Astrocyte (in vitro differentiated cells and primary cell): ENCODE measurements at places on chromosomes 6 and 20.

DNA sequence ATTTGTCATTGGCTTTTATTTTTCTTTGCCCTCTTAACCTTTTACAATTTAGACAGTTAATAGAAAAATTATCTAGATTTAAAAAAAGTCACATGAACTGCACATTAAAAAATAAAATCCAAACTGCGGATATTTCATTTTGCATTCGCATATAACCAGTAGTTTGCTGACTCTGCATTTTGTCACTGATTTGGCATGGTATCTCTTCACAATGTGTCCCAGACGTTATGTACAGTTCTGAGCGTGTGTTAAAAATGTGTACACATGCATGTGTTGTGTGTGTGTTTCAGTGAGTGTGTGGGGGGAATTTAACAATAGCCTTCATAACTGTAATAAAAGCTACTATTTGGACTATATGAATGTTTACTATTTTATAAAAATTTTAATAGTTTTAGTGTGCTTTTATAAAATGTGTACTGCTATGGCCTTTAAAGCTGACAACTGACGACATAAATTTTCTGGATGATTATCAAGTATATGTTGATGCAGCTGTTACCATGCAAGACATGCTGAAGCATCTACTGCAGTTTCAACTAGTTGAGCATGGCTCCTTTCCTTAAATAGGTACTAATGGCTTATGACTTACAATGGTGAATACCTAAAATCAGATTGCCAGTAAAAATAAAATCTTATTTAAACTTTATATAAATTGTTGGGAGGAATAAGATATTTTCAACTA lies 67.7 kb downstream of the HMGCLL1 start:
- DNase-seq = no peak
- H3K4me3 ChIP-seq = no peak overlapping the region
- no peaks in the 10 kb centered on the region for H3K36me3 ChIP-seq
- H3K27ac ChIP-seq = no peak overlapping the region
- H3K4me1 ChIP-seq = no peaks in the 10 kb centered on the region

GRCh38 chr20:17610566-17611289 lies 40.9 kb downstream of the DSTN start:
- DNase-seq = no peak
- no peaks in the 10 kb centered on the region for H3K27me3 ChIP-seq
- H3K27ac ChIP-seq = peak overlapping the region; percentile 4
- peaks cover 13% of the 10 kb centered on the region for H3K4me1 ChIP-seq
- H3K36me3 ChIP-seq = peaks cover 35% of the 10 kb centered on the region
- no peak overlapping the region for H3K4me3 ChIP-seq

GRCh38 chr6:17847203-17847760 lies 140.2 kb downstream of the KIF13A start:
- no peak for DNase-seq
- no peak overlapping the region for H3K27ac ChIP-seq
- H3K27me3 ChIP-seq = no peaks in the 10 kb centered on the region

GRCh38 chr6:75150685-75151412 lies 55.0 kb downstream of the COL12A1 start:
- no peaks in the 10 kb centered on the region for H3K4me1 ChIP-seq
- no peak overlapping the region for H3K27ac ChIP-seq
- H3K36me3 ChIP-seq = peaks cover 8% of the 10 kb centered on the region
- DNase-seq = no peak

- H3K27ac ChIP-seq = no peak overlapping the region
- peaks cover 19% of the 10 kb centered on the region for H3K4me1 ChIP-seq
- no peaks in the 10 kb centered on the region for H3K36me3 ChIP-seq
- DNase-seq = peak; percentile 89
Measured at GRCh38 chr6:81759782-81760181, 7.3 kb upstream of the TENT5A start.

DNA sequence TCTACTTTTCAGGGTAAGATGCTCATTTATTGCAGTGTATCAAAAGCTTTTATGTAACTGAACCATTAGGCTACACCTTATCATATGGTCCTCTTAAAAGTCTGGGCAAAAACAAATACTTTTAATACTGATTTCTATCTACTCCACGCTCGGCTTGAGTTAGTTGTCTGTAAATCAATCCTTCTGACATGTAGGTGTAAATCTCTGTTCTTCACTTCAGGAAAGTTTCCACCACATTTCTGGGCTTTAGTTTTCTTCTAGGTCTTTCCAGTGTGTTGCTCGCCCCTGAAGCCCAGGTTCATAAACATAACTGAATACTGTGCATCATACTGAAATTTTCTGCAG lies 89.2 kb upstream of the RNF217 start:
- no peak overlapping the region for H3K27ac ChIP-seq
- no peaks in the 10 kb centered on the region for H3K36me3 ChIP-seq
- H3K4me1 ChIP-seq = peaks cover 6% of the 10 kb centered on the region
- no peak overlapping the region for H3K4me3 ChIP-seq

DNA sequence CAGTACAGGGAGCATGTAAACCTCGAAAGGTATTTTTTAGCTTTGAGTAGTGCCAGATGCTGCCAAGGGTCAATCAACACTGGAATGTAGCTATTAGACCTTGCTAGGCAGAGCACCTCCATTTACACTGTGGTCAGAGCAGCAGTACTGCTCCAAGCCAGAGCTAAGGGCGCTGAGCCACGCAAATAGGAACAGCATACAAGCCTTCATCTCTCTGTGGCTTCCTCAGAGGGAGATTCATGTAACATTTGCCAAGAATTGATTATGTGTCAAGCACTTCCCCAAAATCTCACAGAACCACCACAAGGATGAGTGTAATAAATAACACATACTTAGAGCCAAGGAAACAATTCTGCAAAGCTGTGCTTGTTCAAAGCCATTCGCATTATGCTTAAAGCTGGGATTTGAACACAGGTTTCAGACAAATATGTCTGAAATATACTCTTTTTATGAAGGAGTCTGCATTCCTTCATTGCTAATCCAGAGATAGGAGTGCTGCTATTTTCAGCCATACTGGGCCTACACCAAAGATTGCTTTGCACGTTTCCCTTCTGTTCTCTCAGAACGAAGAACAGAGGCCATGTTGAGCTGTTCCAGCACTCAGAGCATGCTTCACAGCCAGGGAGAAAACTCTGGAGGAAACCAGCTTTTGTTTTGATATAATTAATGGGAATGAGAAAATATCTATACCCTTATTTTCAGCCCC lies 97.7 kb downstream of the SLC16A10 start:
- no peak overlapping the region for H3K27ac ChIP-seq
- H3K27me3 ChIP-seq = no peaks in the 10 kb centered on the region
- H3K4me1 ChIP-seq = no peaks in the 10 kb centered on the region
- H3K4me3 ChIP-seq = no peak overlapping the region
- no peak for DNase-seq
- H3K36me3 ChIP-seq = no peaks in the 10 kb centered on the region

DNA sequence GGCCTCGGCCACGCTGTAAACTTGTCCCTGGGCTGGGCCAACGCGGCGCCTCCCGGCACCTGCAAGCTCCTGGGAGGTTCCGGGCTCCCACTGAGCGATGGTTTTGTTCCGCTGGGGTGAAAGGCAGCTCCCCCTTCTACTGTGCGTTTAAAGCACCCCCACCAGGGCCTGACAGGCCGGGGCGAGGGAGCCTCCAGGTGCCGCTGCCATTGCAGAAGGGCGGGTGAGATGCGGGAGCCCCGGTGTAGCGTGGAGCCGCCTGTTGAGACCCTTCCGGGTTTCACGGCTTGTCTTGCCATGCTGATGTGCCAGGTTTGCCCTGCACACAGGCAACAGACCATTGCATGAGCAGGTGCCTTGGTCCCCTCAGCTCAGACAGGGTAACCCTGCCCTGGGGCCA lies 2.9 kb downstream of the COL20A1 start:
- H3K4me3 ChIP-seq = no peak overlapping the region
- peaks cover 29% of the 10 kb centered on the region for H3K27me3 ChIP-seq
- no peaks in the 10 kb centered on the region for H3K36me3 ChIP-seq
- no peak overlapping the region for H3K27ac ChIP-seq

DNA sequence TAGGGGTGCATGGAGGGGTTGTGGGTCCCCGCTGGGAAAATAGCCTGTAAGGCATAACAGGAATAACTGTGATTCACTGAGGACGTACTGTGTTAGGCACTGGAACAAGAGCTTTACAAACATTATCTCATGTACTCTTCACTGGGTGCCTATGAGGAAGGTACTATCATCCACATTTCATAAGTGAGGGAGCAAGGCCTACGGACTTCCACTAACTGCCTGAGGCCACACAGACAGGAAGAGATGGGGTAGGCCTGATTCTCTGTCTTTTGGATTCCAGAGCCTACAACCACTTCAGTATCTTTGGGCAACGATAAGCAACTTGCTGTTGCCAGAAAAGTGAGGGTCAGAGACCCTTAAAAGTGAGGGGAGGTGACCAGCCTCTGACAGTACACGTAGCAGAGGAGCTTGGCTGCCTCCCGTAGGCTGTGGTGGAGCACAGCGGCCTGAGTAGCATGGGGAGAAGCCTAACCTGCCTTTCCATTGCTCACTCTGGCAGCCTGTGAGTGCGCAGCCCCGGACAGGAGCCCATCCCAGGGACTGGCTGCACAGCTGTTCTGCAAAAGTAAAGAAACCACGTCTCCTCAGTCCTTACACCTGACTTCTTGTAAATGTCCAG lies 30.4 kb downstream of the PSMB1 start:
- H3K4me3 ChIP-seq = no peak overlapping the region
- H3K36me3 ChIP-seq = no peaks in the 10 kb centered on the region
- peaks cover 4% of the 10 kb centered on the region for H3K27me3 ChIP-seq

DNA sequence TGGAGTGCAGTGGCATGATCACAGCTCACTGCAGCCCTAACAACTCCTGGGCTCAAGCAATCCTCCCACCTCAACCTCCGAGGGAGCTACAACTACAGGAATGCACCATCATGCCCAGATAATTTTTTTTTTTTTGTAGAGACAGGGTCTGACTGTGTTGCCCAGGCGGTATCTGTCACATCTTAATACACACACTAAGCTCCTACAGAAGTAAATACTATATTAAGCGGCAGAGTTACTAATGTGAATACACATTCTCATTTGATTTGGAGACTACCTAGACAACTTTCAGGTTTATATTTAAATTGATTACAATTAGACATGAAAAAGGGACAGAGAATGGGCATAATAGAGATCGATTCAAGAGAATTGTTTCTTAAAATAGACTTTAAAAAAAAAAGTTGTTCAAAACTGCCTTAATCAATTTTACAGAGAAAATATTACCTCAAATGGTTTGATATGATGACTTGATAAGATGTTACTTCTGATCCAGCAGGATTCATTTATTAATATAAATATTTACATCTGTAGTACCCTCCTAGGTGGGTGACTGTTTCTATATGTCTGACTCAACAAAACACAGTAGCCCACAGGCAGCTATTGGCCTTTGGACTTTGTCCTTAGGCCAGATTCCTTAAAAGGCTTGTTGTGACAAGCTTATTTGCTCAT lies 7.1 kb upstream of the LOC128125822 start:
- H3K4me3 ChIP-seq = no peak overlapping the region
- H3K27ac ChIP-seq = no peak overlapping the region
- H3K4me1 ChIP-seq = no peaks in the 10 kb centered on the region
- H3K27me3 ChIP-seq = no peaks in the 10 kb centered on the region

GRCh38 chr20:23162887-23163286 lies 76.8 kb upstream of the CD93 start:
- no peak overlapping the region for H3K27ac ChIP-seq
- H3K4me1 ChIP-seq = peaks cover 25% of the 10 kb centered on the region
- H3K27me3 ChIP-seq = no peaks in the 10 kb centered on the region
- no peak for DNase-seq

- no peaks in the 10 kb centered on the region for H3K4me1 ChIP-seq
- no peak for DNase-seq
- H3K27me3 ChIP-seq = no peaks in the 10 kb centered on the region
- no peak overlapping the region for H3K4me3 ChIP-seq
- H3K27ac ChIP-seq = no peak overlapping the region
- no peaks in the 10 kb centered on the region for H3K36me3 ChIP-seq
Measured at GRCh38 chr20:47106786-47107185, 212.1 kb downstream of the EYA2 start.

GRCh38 chr6:782141-782540 lies 89.2 kb upstream of the EXOC2 start:
- no peaks in the 10 kb centered on the region for H3K36me3 ChIP-seq
- H3K4me1 ChIP-seq = no peaks in the 10 kb centered on the region
- no peak overlapping the region for H3K4me3 ChIP-seq
- no peaks in the 10 kb centered on the region for H3K27me3 ChIP-seq

- H3K4me3 ChIP-seq = no peak overlapping the region
- H3K27ac ChIP-seq = no peak overlapping the region
- peaks cover 4% of the 10 kb centered on the region for H3K4me1 ChIP-seq
- no peaks in the 10 kb centered on the region for H3K36me3 ChIP-seq
- no peaks in the 10 kb centered on the region for H3K27me3 ChIP-seq
Measured at GRCh38 chr6:37024656-37025337, 19.3 kb downstream of the FGD2 start.

DNA sequence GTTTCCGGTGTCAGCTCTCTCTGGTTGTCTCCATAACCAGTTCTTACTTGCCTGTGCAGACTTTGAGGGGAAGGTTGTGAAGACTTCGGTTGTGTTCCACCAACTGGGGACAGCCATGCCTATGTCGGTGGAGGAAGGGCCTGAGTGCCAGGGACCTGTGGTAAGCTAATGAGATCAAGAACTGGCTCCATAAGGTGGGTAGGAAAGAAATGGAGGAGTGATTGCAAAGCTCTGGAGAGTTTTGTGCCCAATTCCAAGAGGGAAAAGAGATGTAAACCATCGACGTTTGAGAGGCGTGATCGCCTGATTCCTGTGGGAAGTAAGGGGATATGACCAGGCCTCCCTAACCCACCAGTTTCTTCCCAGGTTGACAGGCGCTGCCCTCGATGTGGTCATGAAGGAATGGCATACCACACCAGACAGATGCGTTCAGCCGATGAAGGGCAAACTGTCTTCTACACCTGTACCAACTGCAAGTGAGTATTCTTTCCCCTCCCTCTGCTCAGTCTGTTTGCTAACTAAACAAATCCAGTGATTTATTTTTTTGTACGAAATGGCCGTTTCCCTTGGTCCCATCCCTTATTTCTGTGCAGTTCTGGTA lies 893 bp downstream of the POLR1H start:
- peak overlapping the region; percentile 80 for H3K27ac ChIP-seq
- DNase-seq = peak; percentile 26
- peak overlapping the region; percentile 100 for H3K4me3 ChIP-seq
- H3K4me1 ChIP-seq = peaks cover 23% of the 10 kb centered on the region
- no peaks in the 10 kb centered on the region for H3K27me3 ChIP-seq
- peaks cover 9% of the 10 kb centered on the region for H3K36me3 ChIP-seq

- H3K27ac ChIP-seq = no peak overlapping the region
- no peak for DNase-seq
- H3K36me3 ChIP-seq = peaks cover 3% of the 10 kb centered on the region
- no peaks in the 10 kb centered on the region for H3K27me3 ChIP-seq
Measured at GRCh38 chr6:42201382-42201781, 6.6 kb upstream of the GUCA1B start.

DNA sequence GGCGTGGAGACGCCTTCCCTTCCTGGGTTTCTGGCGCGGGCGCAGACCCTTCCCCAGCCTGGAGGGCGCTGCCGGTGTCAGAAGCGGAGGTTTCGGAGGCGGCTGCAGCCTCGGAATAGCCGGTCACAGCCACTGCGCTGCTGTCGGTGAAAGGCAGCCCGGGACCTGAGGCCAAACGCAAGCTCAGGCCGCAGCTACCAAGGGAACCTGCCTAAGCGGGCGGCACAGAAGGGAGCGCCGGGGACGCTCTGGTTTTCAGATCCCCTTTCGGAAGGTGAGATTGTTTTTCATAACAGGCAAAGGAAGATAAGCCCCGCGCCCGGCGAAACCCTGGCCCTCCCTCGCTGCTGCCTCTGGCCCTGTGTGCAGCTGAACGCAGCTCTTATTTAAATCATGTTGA lies 116.5 kb downstream of the FAM120B start:
- DNase-seq = no peak
- H3K4me3 ChIP-seq = no peak overlapping the region
- H3K27me3 ChIP-seq = no peaks in the 10 kb centered on the region
- H3K27ac ChIP-seq = no peak overlapping the region
- H3K36me3 ChIP-seq = no peaks in the 10 kb centered on the region

GRCh38 chr6:150261997-150262697 lies 106.7 kb upstream of the IYD start:
- H3K36me3 ChIP-seq = no peaks in the 10 kb centered on the region
- DNase-seq = no peak
- H3K27ac ChIP-seq = no peak overlapping the region
- H3K27me3 ChIP-seq = no peaks in the 10 kb centered on the region
